CD14-positive monocyte (primary cell): ENCODE measurements at places on chromosomes 11 and 22.

DNA sequence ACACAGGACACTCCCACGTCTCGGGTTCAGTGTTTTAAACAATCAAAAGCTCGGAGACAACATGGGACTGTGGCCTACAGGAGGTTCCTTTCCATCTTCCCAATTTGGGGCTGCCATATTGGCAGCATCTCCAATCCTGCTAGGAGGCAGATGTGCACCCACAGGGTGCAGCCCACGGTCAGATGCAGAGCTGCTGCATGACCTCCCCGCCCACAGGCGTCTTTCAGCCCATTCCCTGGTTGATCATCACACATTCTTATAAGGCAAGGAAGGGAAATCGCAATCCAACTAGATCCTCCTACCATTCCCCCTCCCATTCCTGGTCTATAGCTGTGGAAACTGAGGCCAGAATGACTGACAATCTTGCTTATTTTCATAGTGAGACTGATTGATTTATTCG is 121.4 kb downstream of the MICAL3 start:
- DNase-seq: no peak

GRCh38 chr22:50665738-50666137 is 6.9 kb upstream of the SHANK3 start:
- DNase-seq: no peak

DNA sequence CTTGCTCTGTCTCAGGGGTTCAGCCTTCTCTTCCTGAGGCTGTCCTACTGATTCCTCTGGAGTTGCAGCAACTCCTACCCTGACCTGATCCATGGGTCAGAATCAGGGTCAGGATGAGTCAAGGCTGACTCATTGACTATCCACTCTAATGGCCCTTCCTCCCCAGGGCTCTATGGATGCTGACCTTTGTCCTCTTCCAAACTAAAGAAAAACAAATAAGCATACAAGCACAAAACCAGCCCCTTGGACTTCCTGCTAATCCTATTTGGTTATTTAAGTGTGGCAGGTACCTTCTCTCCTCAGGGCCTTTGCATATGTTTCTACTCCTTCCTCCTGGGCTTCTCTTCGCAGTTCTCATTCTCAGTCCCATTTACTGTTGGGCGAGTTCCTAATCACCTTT is 204.5 kb upstream of the NAV2 start:
- DNase-seq: no peak

DNA sequence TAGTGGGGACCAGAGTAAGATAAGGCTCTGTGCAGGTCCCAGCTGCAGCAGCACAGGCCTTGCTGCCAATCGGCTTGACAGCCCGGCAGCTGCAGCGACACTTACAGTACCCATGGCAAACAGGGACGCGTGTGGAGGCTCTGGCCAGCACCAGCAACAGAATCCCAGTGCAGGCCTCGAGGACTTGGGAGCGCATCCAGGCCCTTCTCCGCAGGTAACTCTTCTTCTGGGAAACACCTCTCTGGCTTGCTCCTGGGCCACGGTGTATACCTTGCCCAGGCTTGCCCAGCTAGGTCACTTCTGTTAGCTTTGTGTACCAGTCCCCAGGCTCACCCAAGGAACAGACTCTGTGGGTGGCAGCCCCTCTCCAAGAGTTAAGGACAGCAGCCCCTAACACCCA is 126.7 kb downstream of the CTTN start:
- no peak for DNase-seq

GRCh38 chr11:45646275-45646927 is 19.0 kb downstream of the CHST1 start:
- DNase-seq: peak; percentile 4

DNA sequence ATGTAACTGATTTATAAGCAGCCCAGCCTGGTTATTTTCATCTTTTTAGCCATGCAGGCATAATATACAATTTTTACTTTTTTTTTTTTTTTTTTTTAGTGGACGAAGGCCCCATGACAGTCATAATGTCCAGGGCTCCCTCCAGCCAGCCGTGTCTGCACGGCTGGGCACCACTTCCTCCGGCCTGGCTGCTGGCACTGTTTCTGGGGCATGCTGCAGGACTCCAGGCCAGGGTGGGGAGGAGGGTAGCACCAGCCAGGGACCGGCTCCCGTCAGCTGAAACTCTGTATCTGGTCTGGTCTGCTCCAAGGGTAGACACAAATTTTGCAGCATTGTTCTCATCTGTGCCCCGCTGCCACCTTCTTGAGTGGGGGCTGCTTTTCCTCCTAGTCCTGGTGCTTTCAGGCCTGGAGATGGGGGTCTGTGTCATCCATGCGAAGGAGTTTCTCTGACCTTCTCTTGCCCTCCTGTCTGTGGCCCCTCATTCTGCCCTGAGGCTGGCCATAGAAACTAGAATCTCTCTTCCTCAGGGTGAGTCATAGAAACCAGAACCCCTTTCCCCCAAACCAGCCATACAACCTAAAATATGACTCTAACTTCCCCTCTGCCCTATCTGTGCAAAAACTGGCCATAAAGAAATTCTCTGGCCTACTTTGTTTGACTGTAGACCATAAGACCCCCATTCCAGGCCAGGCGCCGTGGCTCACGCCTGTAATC is 9.2 kb upstream of the RRP7A start:
- no peak for DNase-seq
